ENCODE measurements at places on chromosomes 11 and 22.

GRCh38 chr11:66339686-66340483 is 3.7 kb upstream of the RIN1 start:
- peak; percentile 28 for DNase-seq

DNA sequence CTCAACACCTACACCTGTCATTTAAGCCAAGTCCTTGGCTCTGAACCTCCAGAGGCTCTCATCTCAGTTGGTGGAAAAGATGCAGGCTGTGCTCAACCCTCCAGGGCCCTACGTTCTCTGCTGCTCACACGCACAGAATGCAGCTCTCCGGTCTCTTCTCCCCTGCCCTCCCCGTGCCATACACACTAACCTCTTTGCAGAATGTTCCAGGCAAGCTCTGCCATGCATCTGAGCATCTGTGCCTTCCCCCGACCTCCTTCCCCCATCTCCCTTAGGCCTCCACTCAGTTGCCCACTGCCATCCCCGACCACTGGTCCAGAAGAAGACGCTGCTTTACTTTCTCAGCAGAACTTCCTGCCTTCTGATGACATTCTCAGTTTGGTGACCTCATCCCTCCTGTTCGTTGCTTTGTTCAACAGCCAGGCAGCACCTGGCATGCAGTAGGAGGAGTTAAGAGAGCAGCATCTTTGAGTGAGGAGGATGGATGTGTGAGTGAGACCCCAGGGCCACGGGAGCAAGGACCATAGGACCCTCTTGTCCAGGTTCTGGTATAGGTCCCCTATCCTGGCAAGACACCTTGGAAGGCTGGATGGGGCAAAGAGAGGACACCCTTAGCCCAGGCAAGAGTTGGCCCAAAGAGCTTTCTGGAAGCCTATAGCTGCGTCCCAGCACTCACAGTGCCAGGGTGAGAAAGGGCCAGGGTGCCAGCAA is 598.0 kb downstream of the BRD1 start:
- DNase-seq: no peak

DNA sequence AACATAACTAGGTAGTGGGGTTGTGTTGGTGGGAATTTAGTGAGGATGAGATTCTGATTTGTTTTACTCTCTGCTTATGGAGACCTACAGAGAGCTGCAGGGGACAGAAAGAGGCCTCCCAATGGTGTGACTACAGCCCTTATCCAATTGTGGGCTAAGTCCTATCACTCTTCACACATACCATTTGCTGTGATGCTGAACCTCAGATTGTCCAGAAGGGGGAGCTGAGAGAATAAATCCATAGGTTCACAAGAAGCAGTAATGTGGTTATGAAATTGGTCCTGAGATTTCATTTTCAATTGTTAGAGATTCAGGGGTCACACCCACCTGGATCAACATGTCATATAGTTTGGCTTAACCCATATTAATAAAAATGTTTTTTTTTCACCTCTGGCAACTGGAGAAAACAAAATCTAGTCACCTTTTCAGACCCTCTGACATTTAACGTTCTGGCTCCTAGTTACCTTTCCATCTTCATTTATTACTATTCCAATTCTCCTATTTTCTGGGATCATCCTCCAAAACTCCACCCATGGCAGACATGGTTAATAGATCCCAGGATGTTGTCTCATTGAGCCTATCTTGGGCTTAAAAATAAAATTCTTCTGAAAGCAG is 53.3 kb upstream of the PTPN5 start:
- DNase-seq: no peak

- DNase-seq: no peak
Observed at GRCh38 chr11:133545199-133545803, 13.0 kb upstream of the OPCML start.

DNA sequence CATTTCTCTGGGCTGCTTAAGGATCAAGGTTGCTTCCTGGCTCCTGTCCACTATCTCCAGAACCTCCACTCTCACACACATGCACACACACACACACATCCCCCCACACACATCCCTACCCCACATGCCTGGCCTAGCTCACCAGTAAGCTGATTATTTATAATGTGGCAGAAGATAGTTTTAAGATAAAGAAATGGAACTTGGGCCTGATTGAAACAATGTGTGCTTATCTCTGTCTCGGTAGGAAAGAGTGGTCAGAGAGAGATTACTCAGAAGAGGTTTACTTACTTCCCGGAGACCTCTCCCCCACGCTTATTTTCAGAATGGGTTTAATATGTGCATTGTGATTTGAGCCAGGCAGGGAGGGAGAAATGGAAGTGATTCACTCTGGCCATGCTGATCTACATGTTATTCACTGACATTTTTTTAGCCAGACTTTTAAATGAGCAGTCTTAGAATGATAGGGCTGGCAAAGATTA is 422.4 kb downstream of the TENM4 start:
- DNase-seq: no peak
